ENCODE measurements at places on chromosomes 3 and 15.

DNA sequence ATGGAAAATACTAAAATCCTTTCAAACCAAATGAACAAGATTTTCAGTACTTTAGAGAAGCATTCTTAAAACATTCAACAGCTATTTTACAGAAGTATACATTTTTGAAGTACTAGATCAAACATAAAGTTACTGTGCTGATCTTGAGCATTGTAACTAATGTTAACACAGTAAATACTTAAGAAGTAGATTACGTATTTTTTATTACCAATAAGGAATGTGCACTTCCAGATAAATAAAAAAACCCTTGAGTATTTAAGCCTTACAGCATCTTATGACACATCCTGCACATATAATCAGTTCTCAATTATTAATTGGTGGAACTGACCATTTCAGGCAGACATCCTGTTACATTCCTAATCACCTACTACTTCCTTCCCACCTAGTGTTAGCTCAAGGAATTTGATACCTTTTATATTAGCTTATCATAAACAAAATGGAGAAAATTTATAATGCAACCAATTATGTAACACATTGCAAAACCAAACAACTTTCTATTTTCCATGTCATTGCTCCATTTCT is 32.8 kb downstream of the COPS2 start:
- ATAC-seq = no peak

DNA sequence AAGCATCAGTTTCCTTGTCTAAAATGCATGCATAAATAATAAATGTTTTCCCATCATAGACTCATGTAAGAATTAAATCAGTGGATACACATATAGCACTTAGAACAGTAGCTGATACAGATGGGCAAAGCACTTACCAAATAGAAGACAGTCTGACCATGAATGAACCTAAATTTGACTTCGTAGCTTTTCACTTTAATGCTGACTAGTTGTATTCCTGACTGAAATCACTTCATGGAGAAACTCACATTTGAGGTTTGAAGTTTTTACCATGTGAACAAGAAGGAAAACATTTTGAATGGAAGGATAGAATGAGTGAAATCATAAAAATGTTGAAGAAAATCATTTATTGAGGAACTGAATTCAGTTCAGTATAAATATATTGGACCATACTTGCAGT is 68.8 kb upstream of the TMCO5A start:
- no peak for ATAC-seq

- ATAC-seq = peak; percentile 67
These were observed 56.9 kb downstream of the AMOTL2 start for GRCh38 chr3:134317106-134317947.

GRCh38 chr15:89416339-89417183 is 79.8 kb downstream of the RHCG start:
- peak; percentile 96 for ATAC-seq

DNA sequence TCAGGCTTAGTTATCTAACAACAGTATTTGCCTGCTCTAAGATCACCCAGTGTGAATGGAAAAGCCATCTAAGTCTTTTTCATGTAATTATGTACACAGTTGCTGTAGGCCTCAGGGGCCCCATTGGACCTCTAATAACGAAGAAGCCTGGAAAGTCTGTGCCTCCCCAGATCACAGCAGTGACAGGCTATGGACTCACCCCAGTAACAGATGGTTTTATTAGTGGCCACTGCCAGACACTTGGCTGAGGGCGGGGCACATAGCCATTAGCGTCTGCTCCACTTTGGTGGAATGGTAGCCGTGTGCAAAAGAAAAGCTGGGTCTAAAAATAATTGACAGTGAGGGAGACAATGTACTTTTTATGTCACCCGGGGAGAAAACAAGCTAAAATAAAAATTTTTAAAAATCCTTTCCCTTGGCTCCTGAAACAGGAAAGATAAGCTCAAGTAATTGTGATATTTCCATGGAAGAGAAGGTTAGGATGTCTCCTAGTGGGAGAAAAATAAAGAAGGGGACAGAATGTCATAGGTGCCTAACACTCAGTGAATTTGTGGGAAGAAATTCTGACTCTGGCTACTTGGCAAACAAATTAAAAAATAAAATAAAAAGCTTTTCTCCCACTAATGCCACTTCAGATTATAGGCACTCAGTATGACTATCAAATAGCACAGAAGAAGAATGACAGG is 44.3 kb upstream of the ZNF385D start:
- ATAC-seq = no peak

DNA sequence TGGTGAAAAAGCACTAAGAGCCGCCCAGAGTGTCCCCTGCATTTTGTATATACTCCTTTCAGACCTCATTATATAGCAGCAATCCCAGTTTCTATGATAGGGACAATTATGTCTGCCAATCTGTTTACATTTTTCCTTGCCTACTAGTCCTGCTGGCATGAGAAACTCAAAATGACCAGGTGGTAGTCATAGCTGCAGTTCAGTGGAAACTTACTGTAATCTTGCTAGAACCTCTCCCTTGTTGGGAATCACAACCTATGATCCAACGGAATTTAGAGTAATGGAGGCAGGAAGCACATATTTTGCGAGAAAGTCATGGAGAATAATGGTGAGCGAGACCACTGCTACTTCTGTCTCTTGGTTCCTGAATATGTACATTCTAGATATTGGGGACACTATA is 28.6 kb upstream of the MINAR1 start:
- ATAC-seq = no peak

- no peak for ATAC-seq
These were observed 40.5 kb downstream of the ANO10 start for GRCh38 chr3:43581343-43581742.

DNA sequence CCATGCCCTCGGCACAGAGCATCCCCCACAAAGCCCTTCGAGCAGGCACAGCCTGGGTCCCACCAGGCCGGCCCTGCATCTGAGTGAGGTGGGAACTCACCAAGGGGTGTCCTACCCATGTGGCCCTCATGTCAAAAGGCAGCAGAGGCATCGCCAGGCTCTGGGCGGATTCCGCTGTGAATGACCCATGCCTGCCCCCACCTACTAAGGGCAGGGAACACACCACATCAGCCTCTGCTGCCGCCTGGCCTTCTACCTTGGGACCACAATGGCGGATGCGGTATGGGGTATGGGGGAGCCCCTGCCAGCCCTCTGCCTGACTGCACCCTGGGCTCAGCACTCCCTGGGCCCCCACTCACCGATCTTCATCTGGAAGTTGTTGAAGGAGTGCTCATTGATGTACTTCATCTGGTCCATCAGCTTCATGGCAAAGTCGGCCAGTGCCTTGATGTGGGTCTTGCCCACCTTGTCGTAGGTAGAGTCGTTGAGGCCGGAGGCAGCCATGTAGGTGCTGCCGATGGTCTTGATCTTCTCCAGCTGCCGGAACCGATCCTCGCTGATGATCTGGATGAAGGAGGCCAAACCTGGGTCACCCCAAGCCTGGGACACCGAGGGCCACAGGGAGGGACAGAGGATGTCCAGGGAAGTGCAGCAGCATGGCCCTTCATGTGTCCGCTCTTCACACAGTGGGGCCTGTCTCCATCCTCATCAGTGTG is 87.8 kb downstream of the SEC22A start:
- no peak for ATAC-seq

GRCh38 chr3:127131424-127132170 is 61.3 kb upstream of the PRR23E start:
- ATAC-seq = no peak

DNA sequence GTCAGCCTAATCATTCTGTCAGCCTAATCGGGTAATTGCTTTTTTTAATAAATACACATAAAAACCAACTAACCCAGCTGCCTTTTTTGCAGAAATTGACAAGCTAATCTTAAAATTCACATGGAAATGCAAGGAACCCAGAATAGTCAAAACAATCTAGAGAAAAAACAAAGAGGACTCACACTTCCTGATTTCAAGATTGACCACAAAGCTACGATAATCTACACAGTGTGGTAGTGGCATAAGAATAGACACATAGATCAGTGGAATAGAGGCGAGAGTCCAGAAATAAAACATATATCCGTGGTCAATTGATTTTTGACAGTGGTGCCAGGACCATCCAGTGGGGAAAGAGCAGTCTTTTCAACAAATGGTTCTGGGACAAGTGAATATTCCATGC is 2.4 kb upstream of the C3orf20 start:
- ATAC-seq = no peak

- ATAC-seq = no peak
These were observed 6.4 kb downstream of the TEX9 start for GRCh38 chr15:56371495-56372147.

DNA sequence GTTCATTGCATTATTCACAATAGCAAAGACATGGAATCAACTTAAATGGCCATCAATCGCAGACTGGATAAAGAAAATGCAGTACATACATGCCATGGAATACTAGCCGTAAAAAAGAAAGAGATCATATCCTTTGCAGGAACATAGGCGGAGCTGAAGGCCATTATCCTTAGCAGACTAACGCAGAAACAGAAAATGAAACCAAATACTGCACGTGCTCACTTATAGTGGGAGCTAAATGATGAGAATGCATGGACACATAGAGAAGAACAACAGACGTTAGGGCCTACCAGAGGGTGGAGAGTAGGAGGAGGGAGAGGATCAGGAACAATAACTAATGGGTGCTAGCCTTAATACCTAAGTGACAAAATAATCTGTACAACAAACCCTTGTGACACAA is 57.9 kb downstream of the RASA2 start:
- ATAC-seq = no peak

- ATAC-seq = peak; percentile 55
These were observed 40.9 kb downstream of the UACA start for GRCh38 chr15:70722266-70723121.

DNA sequence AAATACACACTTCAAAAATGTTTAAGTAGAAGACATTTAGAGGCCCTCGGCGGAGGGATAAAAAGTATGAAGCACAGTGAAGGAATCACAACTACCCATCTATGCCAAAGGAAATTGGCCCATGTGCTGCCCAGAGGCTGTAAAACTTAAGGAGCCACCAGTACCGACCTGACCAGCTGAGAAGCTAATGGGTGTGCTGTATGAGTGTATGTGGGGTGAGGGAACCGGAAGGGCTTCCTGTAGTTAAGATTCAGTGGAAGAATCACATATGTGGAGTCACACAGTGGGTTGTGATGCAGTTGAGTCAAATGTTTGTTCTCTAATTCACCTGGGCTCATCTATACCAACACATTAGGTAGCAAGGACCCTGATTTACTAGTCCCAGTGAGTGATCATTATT is 516.0 kb upstream of the IL12A start:
- no peak for ATAC-seq

DNA sequence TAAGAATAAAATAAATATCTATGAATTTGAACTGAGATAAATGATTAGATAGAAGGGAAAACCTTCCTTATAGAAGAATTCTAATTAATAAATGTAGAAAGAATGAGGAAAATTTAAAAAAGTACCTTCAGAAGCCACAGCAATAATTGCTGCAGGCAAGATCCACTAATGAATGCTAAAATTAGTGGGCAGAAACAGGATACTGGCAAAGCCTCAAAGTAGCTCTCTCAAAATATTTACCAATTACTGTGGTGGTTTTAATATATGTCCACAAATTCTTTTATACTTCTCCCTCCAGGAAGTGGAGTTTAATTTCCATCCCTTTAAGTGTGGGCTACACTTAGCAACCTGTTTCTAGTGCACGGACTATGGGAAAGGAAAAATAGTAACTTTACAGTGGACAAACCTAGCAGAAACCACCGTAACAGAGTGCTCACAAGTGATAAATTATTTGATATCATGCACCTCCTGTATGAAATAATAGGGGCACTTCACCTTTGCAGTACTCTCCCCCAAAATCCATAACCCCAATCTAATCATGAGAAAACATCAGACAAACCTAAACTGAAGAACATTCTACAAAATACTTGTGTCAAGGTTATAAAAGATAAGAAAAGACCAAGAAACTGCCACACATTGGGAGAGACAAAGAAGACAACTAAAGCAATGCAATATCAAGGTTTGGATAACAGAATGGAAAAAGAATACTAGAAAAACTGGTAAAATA is 6.8 kb downstream of the PEAK1 start:
- ATAC-seq = no peak

DNA sequence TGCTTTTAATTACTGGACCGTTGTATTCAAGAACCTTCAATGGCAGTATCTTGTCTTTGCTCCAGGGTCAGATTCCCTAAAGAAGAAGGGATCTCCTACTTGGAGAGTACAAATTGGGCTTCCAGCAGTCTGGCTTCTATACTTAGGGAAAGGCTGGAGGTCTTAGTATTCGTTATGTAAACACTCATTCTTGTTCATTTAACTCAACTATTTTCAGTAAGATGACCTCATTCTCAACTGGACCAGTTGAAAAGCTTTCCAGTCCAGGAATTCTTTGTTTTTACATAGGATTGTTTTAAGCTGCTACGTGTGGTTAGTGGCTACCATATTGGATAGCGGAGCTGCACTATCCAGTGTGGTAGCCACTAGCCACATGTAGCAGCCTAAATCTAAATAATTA is 4.6 kb downstream of the SENP5 start:
- no peak for ATAC-seq

- no peak for ATAC-seq
These were observed 10.9 kb upstream of the NCKIPSD start for GRCh38 chr3:48696601-48697000.

DNA sequence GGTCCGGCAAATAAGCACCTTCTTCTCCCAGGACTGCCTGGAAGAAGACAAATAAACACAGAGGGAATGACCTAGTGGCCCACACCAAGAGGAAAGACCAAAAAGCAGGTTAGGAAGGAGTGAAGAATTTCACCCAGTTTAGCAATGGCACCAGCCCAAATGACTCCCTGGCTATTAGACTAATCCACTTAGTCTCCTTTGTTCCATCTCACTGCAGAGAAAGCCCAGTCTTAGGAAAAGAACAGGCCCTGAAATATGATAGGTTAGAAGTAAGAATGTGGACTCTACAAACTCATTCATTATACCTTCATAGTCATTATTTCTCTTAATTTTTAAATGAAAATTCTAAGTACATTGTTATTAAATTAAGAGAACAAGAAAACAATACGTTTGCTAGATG is 23.2 kb downstream of the SERPINI2 start:
- ATAC-seq = no peak

DNA sequence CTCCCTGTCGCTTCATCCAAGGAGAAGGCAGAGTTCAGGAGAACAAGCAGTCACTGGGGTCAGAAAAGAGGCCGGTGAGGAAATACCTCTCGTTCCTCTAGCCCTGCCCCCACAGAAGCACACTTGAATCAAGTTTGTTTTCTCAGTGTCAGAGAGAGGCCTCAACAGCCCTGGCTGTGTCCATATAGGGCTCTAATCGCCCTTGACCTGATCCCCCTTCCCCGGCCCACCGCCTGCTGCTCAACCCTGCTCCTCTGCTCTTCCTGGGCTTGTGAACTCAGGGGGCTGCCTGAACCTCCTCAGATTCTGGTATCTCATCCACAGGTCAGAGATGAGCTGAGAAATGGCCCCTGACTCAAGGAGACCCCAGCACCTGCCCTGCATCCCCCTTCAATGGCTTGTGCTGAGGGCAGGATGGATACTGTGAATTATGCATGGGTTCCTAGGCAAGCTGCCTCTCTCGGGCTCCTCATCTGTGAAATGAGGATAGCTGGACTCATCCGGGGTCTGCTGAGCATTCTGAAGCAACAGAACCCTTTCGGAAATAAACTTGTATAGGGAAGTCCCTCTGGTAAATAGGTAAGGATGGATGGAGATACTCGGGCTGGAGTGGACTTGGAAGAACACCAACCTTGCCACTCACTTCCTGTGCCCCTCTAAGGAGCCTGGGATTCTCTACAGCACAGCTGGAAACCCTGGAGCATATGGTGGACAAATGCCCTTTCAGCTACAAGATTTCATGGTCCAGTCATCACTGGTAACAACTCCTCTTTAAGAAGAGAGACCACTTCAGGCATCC is 147.5 kb downstream of the STT3B start:
- ATAC-seq = no peak

- ATAC-seq = no peak
These were observed 108.6 kb downstream of the AKAP13 start for GRCh38 chr15:85488997-85489396.

GRCh38 chr3:97815149-97815917 is 6.5 kb upstream of the CRYBG3 start:
- ATAC-seq = no peak

Measured in SK-N-SH treated with all-trans-retinoic acid at 6 μM for 48 hours (cell line).